GM10248 (cell line): ENCODE measurements at places on chromosomes 1 and 21.
A peak's percentile ranks its signal among the peaks of the same experiment; 100 is the strongest.

GRCh38 chr1:117124661-117125060, 3.1 kb upstream of the TRIM45 start:
- no peak for DNase-seq

DNA sequence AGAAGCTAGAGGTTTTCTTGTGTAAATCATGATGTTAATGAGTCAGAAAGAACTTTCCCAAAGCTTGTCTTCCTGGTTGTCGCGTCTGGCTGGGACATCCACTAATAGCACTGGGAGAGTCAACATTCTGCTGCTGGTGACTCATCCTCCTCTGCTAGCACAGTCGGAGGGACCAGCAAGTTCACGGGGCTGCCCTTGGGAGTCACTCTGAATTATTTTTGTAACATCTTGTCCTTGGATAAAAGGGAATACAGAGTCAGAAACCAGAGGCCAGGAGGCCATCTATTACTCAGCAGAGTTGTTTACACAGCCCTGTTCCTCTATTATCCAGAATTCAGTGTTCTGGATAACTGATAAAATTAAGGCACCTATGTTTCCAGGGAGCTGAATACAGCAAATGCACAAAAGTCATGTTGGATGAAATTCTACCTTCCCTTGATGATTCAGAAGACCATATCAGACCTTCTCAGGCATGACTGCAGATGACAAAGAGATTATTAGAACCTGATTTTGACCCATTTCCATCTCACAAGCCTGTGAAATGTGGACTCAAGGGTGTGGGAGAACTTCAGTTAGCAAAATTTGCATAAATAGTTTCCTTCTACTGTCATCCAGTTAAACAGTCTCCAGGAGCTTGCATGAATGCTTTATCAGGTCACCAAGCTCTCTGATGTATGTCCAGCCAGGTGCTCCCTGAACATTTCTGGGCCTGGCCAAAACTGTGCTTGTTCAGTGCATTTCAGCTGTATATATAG, 68.1 kb downstream of the JAK1 start:
- DNase-seq: peak; percentile 49

DNA sequence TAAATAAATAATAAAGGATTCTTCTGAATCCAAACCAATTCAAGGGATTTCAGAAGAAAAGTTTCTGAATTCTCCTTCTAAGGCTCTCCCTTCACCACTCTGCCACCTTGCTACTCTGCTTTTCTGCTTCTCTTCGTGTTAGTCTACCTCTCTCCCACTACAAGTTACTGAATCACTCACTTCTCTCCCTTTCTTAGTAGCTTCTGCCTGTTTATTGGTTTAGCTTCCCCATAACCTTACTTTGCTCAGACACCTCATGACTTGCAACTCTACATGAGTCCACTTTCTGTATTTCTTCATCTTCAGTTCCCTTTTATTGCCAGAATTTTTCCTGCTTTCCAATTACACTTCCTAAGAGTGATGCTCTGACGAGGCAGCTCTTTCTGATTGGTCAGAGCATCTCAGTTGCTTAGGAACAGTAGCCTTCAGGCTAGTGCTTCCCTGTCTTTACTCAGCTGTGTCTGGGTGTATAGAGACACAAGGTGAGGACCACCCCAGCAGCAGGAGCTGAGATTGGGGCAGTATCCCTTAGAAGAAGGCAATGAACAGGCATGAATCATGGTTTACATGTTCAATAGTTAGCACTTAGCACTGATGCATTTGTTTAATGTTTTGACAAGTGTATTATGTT, 144.6 kb downstream of the SLC30A10 start:
- DNase-seq: no peak

- DNase-seq: no peak
Observed at GRCh38 chr1:220431554-220432239, 96.2 kb upstream of the MARK1 start.

GRCh38 chr1:92945748-92946270, 15.5 kb downstream of the DIPK1A start:
- DNase-seq: no peak

- DNase-seq: no peak
Observed at GRCh38 chr1:105027838-105028471, 1278.3 kb downstream of the AMY1C start.

- DNase-seq: no peak
Observed at GRCh38 chr1:94385308-94385929, 32.8 kb upstream of the ABCD3 start.

DNA sequence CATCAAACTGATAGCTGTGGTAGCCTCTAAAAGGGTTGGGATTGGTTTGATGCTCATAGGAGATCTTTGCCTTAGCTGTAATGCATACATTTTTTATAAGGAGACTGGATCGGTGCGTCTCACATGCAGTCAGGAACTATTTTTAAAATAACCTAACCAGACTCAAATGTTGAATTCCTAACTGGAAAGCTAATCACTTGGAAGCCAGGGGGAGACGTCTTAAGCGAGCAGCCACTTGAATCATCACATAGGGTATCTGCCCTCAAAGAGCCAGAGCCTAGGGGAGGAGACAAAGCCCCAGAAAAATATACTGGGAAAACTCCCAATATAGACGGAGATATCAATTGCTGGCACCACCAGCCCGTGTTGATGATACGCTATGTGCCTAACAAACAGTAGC, 61.7 kb upstream of the PUM1 start:
- DNase-seq: no peak

DNA sequence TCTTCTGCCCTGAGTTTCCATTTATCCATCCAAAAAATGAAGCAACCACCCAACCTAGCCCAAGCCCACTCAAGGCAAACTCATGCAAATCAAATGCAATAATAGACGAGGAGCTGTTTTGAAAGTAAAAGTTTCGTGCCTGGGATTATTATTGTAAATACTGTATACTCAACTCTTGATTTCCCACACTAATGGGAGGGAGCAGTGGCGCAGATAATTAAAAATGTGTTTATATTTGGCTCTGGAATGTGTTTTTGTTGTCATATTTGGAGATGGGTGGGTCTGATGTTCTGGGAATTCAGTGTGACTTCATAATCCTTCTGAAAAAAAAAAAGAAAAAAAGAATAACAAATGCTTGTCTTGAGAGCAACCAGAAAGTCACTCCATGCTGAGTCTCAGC, 52.5 kb downstream of the KLHDC7A start:
- DNase-seq: no peak

GRCh38 chr1:203306089-203306964, 1.0 kb downstream of the BTG2 start:
- peak; percentile 58 for DNase-seq

GRCh38 chr1:52348704-52349300, 17.2 kb downstream of the CC2D1B start:
- no peak for DNase-seq

- DNase-seq: no peak
Observed at GRCh38 chr1:31657972-31658510, 13.4 kb upstream of the PEF1 start.

- no peak for DNase-seq
Observed at GRCh38 chr1:11882814-11883538, 24.2 kb upstream of the NPPB start.

- DNase-seq: no peak
Observed at GRCh38 chr1:116850436-116850835, 59.3 kb upstream of the PTGFRN start.

DNA sequence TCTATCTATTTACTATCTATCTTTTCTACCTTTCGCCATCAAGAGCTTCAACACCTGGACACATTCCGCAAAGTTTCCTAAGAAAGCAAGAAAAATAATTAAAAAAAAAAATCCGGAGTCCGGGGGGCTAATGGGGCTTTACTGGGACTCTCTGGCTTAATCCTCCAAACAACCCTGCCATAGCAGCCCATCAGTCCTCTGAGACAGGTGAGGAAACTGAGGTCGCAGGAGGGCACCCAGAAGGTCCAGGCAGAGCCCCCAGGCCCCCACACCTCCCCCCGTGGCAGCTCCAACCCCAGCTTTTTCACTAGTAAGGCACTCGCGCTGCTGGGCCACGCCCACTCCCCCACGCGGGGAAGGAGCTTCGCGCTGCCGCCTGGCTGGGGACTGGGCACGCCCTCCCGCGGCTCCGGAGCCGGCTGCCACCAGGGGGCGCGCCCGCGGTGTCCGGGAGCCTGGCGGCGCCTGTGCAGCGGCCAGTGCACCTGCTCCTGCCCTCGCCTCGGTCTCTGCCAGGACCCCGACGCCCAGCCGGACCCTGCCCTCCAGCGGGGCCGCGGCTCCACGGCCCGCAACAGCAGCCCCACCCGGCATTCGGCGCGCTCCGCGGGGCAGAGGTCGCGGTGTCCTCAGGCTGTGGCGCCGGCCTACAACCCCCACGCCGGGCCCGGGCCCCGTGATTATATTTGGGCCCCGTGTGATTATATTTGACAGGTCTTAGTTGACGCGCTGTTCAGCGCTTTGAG, 54.1 kb upstream of the SAMD11 start:
- peak; percentile 84 for DNase-seq

DNA sequence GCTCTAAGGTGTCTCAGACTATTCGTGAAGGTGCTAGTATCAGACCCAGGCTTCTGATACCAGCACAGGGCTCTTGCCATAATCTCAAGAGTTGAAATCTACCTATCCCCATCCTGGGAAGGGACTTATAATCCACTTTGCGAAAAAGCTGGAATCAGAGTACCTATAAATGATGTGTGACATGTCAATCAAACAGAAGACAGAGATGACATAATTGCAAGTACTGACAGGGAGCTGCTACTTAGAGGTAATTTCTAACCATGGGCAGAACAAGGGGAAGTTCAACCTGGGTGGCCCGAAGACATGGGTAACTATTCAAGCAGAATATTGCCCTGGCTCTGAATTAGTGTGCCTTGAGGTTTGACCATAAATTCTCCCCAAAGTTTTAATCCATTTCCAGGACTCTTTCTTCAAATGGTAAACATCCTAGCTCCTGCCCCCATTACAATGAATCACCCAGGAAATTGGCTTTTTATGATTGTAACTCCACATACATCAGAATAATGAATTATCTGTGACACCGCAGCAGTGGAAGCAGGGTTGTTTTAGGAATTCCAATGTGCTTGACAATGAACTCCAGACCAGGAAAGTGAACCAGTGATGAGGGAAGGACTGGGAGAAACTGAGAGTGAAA, 37.2 kb downstream of the KANK4 start:
- DNase-seq: no peak

DNA sequence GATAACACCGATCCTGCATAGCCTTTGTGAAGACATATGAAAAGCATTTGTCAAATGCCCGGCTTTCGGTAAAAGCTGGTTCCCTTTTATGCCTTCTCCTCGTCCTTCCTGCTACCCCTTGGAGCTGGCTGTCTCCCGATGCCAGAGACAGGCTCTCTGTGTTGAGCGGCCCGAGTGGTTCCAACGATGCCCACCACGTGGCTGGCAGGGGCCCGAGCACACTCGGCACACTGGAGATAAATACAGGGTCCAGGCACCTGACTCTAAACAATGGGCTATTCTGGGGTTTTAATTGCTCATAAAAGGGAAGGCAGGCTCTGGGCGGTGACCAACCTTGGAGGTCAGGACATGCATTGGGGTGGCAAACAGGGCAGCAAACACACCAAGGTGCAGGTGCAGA, 207.1 kb downstream of the HIVEP3 start:
- no peak for DNase-seq

- DNase-seq: no peak
Observed at GRCh38 chr1:234316937-234317336, 56.3 kb upstream of the COA6 start.

DNA sequence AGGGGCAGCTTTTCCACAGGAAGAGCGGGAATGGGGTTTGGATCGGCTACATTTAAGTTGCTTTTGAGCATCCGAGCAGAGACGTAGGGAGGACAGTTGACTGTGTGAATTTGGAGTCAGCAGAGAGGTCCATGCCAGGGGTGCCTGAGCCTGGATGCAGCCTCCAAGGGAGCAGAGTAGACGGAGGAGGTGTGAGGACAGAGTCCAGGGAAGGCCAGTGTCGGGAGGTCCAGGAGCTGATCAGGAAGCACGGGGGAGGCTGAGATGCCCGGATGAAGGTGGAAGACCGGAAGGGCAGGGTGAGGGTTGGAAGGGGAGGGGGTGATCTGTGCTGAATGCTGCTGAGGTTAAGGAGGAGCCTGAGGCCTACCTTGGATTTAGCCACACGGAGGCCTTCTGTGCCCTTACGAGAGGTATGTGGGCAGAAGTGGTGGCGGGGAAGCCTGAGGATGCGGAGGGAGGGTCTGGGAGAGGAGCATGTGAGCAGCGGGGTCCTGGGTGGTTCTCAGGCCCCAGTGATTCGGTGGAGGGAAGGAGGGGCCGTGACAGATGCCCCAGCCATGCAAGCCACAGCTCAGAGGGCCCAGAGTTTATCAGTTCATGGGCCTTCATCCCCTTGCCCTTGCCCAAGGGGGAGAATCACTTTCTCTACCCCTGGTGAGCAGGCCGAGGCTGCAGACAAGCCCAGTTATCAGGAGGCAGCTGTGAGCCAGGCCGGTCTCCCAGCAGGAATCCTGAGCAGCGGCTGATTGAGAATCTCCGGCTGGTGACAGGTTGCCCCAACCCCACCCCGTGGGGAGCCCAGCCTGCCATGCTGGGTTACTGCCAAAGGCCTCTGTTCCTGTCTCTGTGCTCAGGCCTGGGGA, 54.0 kb upstream of the ACTL8 start:
- no peak for DNase-seq

GRCh38 chr1:91141858-91142257, 120.0 kb upstream of the ZNF644 start:
- no peak for DNase-seq

GRCh38 chr1:41342774-41343355, 18.4 kb upstream of the FOXO6 start:
- DNase-seq: no peak

- no peak for DNase-seq
Observed at GRCh38 chr1:27885621-27886352, 13.4 kb downstream of the THEMIS2 start.

GRCh38 chr1:30234091-30234490, 489.3 kb downstream of the MATN1 start:
- DNase-seq: no peak

- DNase-seq: no peak
Observed at GRCh38 chr1:30120245-30121000, 603.0 kb downstream of the MATN1 start.

DNA sequence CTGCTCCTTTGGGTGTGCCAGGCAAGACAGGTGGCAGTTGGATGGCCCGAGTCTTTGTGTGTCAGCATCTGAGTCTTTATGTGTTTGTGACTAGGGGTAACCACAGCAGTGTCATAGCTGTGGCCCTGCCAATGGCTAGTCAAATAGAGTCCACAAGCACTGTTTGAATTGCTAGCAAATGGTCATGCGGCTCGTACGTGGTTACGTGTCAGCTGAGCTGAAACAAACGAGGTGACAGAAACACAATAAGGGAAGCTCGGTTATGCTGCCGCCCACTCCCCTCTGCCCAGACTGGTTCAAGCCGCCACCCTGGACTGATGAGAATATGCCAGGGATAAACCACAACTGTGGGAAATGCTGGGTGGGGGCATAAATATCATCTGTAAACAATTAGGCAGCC, 174.3 kb upstream of the LMO4 start:
- DNase-seq: no peak

GRCh38 chr1:31765041-31765467, 914 bp upstream of the ADGRB2 start:
- no peak for DNase-seq

DNA sequence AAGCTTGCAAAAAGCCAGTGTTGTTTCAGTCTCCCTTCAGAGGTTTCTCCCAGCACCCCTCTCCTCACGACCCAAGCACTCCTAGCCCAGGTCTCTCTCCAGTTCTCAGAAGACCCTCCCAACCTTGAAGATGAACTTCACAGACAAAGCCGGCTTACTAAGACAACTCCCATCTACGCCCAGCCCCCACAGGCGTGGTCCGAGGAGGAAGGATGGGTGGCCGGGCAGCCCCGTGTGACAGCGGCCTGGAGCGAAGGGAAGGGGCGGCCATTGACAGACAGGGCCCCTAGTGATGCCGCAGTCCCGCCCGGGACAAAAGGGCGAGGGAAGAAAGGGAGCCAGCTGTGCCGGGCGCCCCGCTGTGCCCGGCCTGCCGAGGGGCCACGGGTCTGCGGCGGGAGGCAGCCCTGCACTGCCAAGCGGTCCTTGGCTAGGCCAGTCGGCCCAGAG, 6.9 kb downstream of the PAX7 start:
- DNase-seq: no peak
